ENCODE measurements at places on chromosomes 16 and 17. TPM values are rescaled to one million over a fixed set of nuclear protein-coding genes. Genes with fewer than 3 reads are reported as not detected.

DNA sequence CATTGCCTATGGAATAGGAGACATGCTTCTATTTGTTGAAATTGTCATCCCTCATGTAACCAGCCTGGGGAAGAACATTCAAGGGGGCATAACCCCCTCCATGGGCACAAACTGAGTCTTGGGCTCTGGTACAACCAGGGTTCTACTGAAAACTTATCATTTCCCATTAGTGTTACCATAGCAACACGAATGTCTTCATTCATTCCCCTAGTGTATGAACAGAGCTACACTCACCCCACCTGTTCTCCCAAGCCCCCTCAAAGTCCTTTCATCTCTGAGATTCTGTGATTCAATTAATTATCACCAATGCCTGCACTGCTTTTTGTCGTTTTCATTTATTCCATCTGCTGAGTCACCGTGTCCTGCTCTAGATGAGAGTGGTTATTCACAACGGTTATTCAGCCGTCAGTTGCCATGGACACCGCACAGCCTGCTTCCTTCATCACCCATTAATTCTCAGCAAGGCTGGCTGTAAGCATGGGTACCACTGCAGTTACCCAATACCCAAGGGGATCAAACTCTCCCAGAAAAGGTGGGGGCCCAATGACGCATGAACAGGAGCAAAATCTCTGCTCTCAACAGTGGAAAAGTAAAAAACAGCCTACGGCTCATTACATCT is 1.6 kb upstream of the GAST start:
- DNase-seq: peak; percentile 74

Gene PRR15L
- not detected for total RNA-seq

- DNase-seq: no peak
Measured at GRCh38 chr17:82316651-82317393, 586 bp downstream of the CD7 start.

GRCh38 chr16:86826941-86827340 is 248.6 kb downstream of the FOXL1 start:
- DNase-seq: no peak

Gene EVPLL
- total RNA-seq: not detected

Gene MRPL12
- total RNA-seq: 23.7 TPM

GRCh38 chr17:10737736-10738135 is 7.9 kb upstream of the TMEM220 start:
- DNase-seq: no peak
